ENCODE measurements at places on chromosomes 6 and 20. TPM values are rescaled to one million over a fixed set of nuclear protein-coding genes. Genes with fewer than 3 reads are reported as not detected.

Gene SOX4
- 272 TPM for total RNA-seq

Gene PRND
- total RNA-seq = 1.9 TPM

Gene SRMS
- total RNA-seq = not detected

Gene WFDC12
- not detected for total RNA-seq

Gene TBC1D7
- 53.5 TPM for total RNA-seq

Gene EDN3
- 0.63 TPM for total RNA-seq

Gene GTPBP2
- total RNA-seq = 65.7 TPM
